ENCODE measurements at places on chromosomes 5 and 9.

DNA sequence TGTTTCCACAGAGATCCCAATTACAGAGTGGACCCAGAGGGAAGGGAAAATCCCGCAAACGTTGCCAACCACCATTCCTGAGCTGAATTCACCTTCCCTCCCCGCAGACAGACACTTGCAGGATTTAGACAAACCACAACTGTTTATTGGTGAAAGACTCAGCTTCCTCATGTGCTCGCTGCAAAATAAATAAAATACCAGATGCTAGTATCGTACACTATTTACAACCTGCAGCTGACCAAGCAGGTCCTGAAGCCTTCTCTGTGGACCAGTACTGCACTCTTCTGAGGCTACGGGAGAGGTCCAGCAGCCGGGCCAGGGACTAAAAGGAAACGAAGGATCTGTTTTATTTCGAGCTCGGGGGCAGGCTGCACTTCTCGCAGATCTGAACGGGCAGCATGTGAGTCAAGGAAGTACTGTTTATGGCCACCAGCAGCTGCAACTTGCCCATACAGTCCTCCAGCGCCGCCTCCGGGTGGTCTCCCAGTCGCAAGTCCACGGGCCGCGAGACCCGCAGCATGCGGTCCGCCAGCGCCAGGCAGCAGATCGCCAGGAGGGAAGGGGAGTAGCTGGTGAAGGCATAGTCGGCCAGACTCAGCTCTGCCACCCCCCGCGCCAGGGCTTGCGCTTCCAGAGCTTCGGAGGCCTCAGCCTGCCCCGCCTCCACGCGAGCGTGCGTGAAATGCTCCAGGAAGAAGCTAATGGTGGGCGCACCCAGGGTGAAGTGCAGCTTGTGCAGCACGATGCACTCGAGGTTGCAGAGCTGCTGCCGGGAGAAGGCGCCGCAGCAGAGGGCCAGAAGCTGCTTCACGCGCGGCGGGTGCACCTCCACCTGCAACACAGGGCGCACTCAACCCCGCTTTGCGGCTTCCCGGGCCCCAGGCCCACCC, 2.1 kb downstream of the CCNO start:
- no peak for DNase-seq

- DNase-seq, result no peak
Measured at GRCh38 chr9:135272608-135273007, 185.1 kb downstream of the OLFM1 start.

GRCh38 chr5:37272511-37272910, 23.3 kb upstream of the CPLANE1 start:
- DNase-seq, result no peak

- no peak for DNase-seq
Measured at GRCh38 chr5:136516637-136517036, 151.3 kb upstream of the TRPC7 start.

DNA sequence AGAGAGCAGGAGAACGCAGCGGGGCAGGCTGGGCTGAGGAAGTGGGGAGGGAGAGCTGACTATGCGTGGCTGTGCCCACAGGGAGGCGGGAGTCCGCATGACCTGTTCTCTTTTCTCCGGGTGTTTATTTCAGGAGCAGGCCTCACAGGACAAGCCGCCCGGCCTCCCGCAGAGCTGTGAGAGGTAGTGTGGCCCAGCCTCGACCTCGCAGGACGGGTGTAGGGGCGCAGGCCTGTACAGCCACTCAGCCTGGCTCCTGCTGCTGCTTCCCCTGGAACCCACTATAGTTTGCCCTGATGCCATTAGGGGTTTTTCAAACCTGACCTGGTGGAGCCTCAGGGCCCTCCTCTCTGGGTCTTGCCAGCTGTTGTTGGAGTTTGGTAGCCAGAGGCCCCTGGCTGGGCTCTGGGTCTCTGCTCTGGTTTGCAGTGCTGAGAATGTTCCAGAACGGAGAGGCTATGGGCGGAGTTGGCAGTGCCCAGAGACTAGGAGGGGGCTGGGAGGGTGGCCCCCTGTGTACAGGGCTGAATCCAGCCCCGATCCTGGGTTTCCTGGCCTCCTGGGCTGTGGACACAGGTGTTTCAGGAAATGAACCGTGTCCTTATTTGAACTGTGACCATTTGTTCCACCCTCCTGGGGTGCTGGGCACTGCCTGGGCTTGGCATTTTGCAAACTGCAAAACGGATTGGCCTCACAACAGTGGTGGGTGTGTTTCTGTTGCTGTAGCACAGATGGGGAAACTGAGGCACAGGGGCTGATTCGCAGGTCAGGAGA, 78.8 kb downstream of the WNK2 start:
- peak; percentile 59 for DNase-seq

DNA sequence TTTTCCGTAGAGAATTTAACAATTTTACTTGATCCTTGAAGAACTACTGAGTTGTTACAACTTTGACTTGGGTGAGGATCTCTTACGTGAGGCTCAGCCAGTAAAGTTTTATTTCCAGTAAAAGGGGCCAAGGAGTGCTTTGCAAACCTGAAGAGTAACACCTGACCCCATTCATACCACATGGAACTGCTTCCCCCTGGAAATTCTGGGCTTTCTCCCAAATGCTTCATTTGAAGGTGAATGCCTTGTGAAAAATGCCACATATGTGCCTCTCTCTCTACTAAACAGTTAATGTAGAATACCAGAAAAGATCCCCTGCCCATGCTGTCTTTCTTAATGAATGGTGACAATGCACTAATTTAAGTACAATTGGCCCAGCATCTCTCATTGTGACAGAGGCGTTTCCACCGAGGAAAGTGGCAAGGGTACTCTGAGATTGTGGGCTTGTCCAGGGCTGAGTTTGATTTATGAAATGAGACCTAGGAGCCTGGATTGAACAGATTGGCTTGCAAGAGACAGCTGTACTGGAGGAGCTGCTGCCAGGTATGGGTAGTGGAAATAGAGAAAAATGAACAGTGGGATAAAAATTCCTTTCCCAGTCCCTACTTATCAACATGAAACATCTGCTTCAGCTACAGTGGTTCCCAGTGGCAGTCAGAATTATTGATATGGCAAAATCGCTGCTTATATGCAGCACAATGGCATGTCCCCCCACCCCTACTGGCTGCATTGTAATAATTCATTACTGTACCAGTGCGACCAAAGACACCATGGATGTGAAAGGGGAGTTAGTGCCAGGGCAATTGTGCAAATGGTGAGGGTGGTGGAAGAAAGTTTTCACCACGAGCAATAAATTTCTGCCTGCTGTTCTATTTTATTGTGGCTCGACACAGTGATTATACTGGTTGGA, 843.7 kb upstream of the WWC1 start:
- DNase-seq, result no peak

DNA sequence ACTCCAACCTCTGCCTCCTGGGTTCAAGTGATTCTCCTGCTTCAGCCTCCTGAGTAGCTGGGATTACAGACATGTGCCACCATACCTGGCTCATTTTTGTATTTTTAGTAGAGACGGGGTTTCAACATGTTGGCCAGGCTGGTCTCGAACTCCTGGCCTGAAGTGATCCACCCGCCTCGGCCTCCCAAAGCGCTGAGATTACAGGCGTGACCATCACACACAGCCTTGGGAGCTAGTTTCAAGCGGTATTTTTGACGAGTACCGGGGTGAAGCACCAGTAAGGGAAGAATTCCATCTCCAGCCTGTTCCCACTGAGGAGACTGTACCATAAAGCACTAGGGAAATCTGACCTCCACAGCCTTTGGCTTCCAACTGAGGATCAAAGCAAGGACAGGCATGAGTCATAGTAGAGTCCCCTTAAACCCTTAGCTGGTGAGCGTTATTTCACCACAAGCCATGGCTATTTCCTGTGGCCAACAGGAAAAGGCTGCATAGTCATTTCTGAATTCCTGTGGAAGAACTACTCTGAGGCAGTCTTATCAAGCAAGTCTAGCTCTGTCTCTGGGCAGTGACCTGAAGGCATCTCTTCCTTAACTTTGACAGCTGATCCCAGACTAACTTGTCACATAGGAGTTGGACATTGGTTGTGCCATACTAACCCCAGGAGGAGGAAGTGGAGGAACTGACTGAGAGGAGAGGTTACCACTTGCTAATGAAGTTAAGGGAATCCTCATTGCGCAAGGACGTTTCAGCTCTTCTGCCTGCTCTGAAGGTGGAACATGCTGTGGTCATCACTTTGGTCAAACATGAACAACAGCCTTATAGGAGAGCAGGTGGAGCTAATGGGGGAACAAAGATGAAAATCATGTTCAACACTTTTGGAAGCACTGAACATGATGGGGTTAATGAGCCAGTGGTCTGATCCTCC, 85.8 kb upstream of the DMRT1 start:
- DNase-seq, result no peak
